Activated CD4-positive, alpha-beta T cell treated with anti-CD3 and anti-CD28 coated beads, Interleukin-2, amount 50 U/mL, for 1 hour (primary cell): ENCODE measurements at places on chromosomes 12 and 14.

GRCh38 chr14:76510181-76510580 lies 134.2 kb downstream of the ESRRB start:
- DNase-seq, result no peak

DNA sequence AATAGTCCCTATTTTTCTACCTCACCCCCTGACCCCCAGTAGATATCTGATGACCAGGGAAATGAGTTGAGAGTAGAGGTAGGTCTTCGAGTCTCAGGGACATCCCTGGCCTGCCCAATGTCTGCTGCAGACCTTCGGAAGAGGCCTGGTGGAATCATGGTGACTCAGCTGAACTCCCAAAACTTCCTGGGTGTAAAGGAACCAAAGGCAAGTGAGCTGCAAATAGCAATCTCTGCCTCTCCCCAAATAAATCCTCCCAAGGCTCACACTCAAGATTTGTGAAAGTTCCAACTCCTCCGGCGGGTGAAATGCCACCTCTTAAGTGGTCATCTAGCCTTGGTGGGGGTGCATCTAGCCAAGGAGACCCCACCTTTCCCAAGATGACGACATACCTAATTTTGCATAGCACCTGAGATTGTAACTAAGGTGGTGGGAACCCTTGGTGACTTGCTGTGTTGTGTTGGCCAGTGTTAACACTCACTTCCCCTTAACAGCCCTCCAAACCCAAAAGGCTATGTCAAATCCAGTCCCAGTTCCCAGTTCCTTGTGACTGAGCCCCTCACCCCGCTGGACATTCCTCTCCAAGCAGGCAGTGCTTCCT lies 6.3 kb downstream of the ZFP36L1 start:
- DNase-seq, result no peak

- DNase-seq, result no peak
Measured at GRCh38 chr12:94849411-94849976, 154.0 kb downstream of the NDUFA12 start.

GRCh38 chr12:89882050-89882449 lies 173.4 kb upstream of the ATP2B1 start:
- DNase-seq, result no peak

DNA sequence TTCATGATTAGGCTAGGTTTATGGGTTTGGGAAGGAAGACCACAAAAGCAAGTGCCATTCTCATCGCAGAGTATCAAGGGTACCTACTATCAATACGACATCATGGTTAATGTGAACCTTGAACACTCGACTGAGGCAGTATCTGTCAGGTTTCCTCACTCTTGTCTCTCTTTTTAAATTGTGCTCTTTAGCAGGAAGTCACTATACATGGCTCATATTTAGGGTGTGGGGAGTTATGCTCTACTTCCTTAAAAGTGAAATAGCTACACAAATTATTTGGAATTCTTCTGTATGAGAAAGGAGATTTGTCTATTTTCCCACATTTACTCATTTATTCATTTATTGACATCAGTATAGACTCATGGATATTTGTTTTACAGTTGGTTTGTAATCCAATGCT lies 5.9 kb upstream of the CLEC4E start:
- no peak for DNase-seq

GRCh38 chr12:130803702-130804101 lies 35.3 kb downstream of the STX2 start:
- no peak for DNase-seq

GRCh38 chr14:68546839-68547238 lies 246.0 kb downstream of the ZFP36L1 start:
- DNase-seq, result no peak

DNA sequence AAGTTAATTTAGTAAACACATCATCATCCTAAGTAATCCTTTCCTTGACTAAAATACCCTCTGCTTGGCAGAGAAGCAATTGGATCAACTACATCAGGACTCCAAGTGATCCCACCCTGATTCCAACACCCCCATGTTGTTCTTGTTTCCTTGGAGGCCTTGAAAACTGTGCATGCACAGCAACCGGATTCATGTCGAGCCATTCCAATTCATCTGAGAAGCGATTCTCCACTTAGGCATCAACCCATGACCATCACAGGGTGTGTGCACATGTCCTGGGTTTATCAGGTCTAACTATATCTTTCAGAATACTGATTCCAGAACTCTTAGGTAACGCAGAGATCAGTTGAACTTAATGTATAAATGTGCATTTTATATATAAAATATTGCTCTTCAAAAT lies 163.0 kb downstream of the NAV3 start:
- DNase-seq, result no peak

- no peak for DNase-seq
Measured at GRCh38 chr12:76272287-76272686, 75.9 kb downstream of the BBS10 start.

GRCh38 chr12:5377997-5378592 lies 53.8 kb upstream of the NTF3 start:
- no peak for DNase-seq

- DNase-seq, result no peak
Measured at GRCh38 chr14:70995211-70995610, 88.0 kb downstream of the PCNX1 start.

- DNase-seq, result no peak
Measured at GRCh38 chr12:15706010-15706676, 83.0 kb downstream of the EPS8 start.

DNA sequence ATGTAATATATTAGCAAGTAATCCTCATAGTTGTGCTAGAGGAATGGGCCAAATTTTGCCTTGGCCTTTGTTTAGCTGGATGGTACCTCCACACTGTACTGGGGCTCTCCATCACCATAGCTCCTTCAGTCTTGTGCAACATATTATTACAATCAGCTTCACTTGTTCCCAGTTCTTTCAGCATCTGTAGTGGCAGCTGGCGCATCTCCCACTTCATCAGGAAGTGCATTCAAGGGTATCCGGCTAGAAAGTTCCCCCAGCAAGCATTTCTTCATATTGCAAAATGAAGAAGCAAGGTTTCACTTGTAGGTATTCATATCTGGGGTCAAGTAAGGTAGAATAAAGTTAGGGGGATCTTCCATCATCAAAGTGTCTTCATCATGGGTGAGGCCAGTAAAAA lies 123.7 kb downstream of the IGF1 start:
- no peak for DNase-seq

GRCh38 chr14:50967103-50967502 lies 22.8 kb upstream of the PYGL start:
- DNase-seq, result no peak

- DNase-seq, result no peak
Measured at GRCh38 chr12:51973560-51973959, 22.1 kb downstream of the ACVR1B start.

GRCh38 chr14:50067723-50068495 lies 48.5 kb downstream of the VCPKMT start:
- DNase-seq, result no peak

DNA sequence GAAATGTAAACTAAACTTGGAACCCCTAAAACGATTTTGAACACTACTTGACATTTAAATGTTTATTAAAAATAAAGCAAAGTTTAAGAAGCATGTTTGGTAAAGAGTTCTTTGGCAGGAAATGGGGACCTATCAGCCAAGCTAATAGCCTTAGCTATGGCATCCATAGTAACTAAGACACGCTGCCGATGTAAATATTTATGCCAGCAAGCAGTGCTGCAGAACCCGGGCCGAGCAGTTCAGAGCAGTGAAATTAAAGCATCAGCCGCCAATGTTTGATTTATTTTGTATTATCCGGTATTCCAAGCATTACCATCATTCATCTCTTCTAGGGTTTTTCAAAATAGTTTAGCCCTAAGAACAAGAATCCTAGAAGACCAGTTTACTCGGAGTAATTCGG lies 61.6 kb downstream of the PPP2R5C start:
- no peak for DNase-seq

- DNase-seq, result no peak
Measured at GRCh38 chr12:127214186-127214585, 1052.8 kb upstream of the TMEM132C start.

- DNase-seq, result no peak
Measured at GRCh38 chr14:50633954-50634353, 34.2 kb downstream of the SAV1 start.

- DNase-seq, result no peak
Measured at GRCh38 chr14:22409006-22409405, 180.0 kb downstream of the DAD1 start.

DNA sequence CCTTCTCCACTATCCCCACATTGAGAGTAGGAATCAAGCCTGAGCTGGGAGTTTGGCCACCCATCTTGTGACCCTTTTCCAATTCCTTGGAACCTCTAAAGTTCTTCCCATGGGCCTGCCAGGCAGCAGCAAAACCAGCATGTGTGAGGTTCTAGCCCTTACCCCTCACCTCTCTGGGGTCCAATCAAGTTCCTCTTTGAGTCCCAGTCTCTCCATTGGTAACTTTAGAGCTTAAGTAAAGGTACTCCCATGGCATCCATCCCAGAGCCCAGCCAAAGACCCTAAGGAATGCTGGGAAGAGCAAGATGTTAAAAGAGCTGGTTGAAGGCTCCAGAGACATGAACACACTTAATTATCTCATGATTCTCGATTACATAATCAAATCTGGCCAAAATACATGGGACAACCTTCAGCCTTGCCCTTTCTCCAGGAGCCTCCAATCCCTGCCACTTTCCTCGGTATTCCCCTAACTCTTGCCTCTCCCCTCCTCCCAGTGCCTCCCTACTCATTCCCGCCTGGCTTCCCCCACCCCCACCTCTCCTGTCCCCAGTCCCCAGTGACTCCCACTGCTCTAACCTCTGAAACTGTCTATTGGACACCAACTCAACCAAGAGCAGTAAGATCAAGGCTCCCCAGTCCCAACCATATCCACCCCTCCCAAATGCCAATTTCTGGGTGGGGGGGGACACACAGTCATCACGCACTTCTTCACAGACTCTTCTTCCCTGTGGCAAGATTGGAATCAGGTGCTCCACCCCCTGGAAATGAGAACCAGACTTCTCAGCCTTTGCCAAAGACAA lies 4.8 kb upstream of the TNS2 start:
- no peak for DNase-seq

- DNase-seq, result no peak
Measured at GRCh38 chr12:76519538-76519937, 40.0 kb downstream of the OSBPL8 start.

DNA sequence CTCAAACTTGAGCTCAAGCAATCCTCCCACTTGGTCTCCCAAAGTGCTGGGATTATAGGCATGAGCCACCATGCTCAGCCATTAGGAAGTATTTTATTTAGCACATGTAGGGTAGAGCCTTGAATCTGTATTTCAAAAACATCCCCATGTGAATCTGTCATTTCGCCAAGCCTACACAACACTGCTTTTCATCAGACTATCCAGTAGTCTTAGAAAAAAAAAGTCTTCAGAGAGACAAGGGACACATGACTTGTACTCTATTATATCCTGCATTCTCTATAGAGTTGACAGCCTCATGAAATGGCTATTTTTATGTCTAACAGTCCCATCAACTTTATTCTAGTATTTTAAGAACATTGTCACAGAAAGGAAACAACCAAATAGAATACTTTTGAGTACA lies 35.4 kb downstream of the TM7SF3 start:
- no peak for DNase-seq

DNA sequence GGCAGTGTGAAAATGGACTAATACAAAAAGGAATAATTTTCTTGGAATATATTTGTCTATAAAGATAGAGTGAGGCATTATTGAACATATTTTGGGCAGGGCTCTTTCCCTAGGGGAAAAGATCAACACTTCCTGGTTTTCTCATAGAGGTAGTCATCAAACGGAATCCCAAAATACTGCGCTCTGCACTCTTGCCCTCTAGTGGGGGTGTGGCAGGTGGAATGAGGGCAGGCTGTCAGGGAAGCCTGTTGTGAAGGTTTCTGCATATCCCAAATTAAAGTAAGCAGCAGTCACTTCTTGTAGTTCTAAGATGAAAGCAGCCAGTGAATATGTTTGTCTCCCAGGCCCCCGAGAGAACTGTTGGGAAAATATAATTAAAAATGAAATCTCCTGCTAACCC lies 666.8 kb upstream of the TMEM132C start:
- no peak for DNase-seq

GRCh38 chr12:69070319-69071090 lies 137.5 kb upstream of the CPM start:
- DNase-seq, result peak; percentile 51

- DNase-seq, result no peak
Measured at GRCh38 chr12:54330442-54330841, 5.5 kb downstream of the COPZ1 start.

DNA sequence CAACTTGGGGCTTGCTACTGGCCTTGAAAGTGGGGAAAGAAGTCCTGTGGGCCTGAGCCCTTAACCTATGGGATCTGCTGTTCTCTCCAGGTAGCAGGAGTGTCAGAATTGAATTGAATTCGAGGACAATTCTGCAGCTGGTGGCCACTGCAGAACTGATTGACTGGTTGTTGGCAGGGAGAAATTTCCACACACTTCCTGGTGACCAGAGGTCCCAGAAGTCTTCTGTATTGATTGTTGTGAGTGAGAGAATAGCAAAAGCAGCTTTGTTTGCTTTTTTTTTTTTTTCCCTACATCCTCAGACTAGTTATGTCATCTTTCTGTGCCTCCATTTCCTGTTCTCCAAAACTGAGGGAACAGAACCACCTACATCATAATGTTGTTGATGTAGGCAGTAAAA lies 64.1 kb downstream of the PRICKLE1 start:
- no peak for DNase-seq

DNA sequence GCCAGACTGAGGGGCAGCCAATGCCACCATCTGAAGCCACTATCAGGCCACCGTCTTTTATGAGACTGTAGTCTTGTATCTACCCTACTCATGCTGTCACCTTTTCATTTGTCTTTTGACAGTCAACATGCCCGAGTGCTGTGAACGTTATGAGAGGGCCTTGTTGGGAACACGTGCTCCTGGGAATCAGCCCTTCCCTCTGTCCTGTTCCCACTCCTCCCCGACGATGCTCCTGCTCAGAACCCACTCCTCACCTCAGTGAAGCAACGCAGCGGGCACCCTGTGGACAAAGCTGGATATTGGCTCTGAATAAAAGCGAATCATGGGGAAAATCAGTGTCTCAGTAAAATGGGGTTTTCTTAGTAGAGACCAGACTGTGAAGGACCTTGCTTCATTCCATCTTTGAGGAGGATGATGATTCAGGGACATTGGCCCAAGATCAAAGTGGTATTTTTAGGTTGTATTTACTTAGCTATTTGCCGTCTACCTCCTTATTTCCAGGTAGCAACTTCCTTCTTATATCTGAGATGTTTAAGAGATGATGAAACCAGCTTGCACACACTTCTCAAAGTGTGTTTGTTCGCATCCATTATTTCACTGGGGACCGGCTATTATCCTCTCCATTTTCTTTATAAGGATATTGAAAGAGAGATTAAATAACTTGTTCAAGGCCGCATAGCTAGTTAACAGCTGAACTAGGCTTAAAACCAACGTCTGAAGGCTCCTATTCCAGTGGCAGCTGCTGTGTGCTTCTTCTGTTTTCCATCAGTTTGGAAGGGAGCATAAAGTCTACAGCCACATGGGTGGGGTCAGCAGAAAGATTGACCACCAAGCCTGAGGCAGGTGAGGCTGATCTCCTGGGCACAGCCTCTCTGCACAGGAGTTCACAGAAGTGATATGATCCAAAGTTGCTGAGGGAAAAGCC lies 43.9 kb upstream of the CTDSP2 start:
- no peak for DNase-seq

DNA sequence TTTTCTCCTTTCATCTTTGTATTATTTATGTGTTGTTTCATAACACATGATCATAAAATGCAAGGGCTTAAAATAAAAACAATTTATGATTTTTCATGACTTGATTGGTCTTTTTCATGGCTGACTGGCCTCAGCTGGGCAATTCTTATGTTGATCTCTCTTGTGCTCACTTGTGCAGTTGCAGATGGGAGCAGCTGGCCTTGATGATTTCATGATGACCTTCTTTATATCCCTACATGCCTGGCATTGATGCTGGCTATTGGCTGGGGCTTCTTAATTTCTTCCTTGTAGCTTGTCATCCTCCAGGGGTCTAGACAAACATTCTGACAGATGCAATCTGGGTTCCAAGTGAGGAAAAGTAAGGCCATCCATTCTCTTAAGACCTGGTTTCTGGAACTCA lies 1832.8 kb upstream of the FLRT2 start:
- no peak for DNase-seq
